Stimulated activated CD8-positive, alpha-beta memory T cell treated with anti-CD3 and anti-CD28 coated beads, Interleukin-7, amount 100 ng/mL, for 1 hour (primary cell): ENCODE measurements at places on chromosomes 3 and 15.
A peak's percentile ranks its signal among the peaks of the same experiment; 100 is the strongest.

DNA sequence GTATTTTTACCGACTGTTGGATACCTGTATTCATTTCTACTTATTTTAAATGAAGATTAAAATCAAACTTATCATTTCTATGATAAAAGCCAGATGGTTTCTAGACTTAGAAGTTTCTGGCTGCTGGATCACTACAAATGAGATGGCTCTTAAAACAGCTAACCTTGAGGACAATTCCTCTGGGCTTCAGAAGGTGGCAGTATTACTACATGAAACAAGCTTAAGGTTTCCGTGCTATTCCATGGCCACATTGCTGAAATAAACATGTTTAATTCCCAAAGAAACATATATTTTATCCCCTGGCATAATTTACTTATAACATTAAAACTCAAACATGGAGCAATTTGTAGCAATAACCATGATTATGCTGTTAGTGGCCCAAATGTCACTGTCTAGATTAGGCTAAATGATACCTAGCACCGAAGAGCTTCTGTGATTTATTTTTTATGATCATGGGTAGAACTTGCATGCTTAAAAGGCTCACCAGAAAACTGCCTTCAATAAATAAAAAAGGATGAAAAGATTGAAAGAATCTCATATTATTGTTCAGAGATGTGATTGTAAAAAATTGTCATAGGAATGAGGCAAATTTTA, 204.0 kb upstream of the NANOGP8 start:
- no peak for DNase-seq

DNA sequence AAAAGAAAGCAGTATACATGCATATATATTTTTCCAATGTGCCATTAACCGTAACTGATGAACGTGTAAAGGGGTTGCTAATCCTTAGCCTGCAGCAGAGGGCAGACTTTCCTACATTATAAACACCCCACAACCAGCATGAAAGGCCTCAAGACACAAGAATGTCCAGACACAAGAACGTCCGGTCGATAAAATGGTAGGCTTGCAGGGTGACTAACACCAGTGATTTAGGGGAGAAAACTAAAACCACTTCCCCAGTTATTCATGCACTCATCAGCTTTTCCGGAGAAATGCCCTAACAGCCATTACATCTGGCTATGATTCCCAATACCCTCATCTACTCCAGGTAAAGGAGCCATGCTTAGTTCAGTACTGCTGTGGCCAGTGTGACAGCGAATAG, 57.4 kb downstream of the LRTM1 start:
- DNase-seq: no peak

GRCh38 chr3:186789554-186790260, 6.3 kb downstream of the EIF4A2 start:
- DNase-seq: no peak

GRCh38 chr3:66017084-66017483, 21.6 kb downstream of the MAGI1 start:
- no peak for DNase-seq

GRCh38 chr15:56724232-56724631, 9.1 kb downstream of the ZNF280D start:
- no peak for DNase-seq

GRCh38 chr3:47678446-47679338, 100.0 kb upstream of the CSPG5 start:
- DNase-seq: no peak

DNA sequence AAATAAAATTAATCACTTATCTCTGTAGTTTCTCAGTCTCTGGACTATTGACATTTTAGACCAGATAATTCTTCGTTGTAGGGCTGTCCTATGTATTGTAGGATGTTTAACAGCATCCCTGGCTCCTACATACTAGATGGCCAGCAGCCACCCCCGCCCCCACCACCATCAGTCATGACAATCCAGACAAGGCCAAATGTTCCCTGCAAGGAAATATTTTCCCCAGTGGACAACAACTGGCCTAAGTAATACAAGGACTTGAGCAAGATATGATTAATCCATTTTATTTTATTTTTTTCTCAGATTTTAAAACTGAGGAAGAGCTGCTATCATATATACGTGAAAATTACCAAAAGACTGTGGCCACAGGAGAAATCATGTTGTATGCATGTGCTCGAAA, 23.8 kb downstream of the TICRR start:
- DNase-seq: no peak

DNA sequence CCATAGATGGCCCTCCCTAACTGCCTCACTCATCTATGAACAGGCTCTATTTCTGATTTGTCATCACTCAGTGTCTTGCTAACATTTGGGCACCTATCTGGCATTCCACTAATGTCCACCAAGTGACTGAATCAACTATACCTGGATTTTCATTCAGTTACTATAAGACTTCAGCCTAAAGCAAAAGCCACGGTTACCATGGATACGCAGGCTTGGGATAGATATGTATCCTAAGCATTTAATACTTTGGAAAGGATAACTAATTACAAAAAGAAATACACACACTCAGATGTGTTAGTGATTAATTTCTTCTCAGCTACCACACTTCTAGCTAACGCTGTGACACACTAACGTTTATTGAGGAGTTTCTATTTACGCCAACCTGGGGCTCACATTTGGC, 899.5 kb upstream of the CFAP20DC start:
- DNase-seq: no peak

- no peak for DNase-seq
Measured at GRCh38 chr3:73739791-73740453, 115.2 kb upstream of the PDZRN3 start.

DNA sequence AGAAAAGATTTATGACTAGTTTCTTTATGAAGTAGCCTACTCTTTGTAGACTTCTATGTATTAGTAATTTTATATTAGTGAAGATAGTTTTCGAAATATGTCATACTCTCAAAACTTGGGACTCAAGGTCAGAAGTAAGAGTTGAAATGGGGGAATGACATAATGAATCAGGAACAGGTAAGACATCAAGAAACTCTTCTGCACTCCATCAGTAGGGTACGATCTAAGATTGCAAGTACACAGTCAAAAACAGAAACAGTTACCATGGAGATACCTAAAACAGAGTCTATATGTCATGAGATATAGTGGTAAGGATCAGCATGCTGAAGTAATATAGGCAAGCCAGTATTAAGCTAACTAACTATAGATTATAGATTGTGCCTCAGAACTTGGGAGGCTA, 187.0 kb upstream of the MLF1 start:
- DNase-seq: no peak

DNA sequence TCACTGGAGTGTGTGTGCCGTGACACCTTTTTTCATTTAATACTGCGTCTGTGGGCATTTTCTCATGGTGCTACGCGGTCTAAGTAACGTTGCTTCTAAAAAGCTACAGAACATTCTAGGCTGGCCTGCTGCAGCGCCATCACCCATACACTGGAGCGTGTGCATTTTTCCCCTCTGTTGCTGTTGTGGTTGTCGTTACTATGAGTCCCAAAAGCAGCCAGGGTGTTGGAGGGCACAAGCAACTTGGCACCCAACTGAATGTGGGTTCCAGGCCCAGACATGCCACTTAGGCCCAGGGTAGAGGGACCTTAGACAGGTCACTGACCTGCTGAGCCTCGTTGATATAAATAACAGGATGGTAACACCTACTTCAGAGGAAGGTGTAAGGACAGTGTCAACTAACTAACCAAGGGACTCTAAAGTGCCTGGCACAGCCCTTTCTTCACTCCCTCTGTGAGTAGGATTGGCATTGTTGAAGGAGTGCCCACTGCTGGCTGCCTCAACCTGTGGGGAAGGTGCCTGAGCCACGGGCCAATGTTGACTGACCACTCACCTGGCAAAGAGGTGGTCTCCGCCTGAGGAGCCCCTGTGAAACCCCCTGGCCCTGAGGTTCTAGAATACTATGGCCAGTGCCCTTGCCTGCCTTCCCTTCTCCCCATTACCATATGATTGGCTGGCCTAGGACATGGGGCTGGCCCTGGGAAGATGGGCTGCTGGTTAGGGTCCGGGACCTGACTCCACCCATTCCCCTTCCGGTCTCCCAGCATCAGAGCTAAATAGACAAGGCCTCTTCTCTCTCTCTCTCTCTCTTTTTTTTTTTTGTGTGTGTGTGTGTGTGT, 3.5 kb downstream of the CSK start:
- DNase-seq: no peak

DNA sequence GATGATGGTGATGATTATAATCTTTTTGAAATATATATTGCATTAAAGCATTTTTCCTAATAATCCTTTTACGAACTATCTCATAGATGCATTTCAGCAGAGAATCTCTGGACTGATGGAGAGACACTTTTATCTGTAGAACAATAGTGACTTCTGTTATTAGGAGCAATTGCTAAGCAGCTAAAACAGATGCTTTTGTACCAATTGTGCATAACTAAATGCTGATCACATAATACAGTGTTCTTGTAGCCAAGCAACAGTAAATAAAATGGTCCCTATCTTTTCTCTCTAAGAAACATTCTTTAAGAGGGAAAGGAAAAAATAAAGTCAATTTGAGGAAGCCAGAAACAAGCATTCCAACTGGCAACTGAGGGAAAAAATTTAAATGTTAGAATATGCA, 405.8 kb upstream of the GOLIM4 start:
- no peak for DNase-seq

GRCh38 chr3:72591522-72592421, 256.5 kb downstream of the SHQ1 start:
- no peak for DNase-seq

DNA sequence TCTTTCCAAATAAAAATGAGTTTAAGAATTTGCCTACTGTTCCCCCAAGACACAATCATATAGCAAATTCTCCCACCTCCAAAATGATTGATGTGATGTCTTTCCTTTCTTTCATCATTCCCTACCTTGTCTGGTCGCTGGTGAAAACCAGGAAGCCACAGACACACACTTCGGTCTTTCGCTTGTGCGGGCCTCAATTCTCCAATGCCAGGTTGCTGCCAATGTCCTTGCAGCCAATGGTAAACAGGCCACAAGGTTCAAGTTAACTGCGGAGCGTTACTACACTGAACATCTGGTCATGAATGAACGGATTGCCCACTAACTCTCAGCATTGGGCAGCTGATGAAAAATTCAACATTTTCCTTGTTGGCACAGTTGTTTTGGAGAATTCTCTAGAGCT, 192.2 kb downstream of the FOXP1 start:
- no peak for DNase-seq

DNA sequence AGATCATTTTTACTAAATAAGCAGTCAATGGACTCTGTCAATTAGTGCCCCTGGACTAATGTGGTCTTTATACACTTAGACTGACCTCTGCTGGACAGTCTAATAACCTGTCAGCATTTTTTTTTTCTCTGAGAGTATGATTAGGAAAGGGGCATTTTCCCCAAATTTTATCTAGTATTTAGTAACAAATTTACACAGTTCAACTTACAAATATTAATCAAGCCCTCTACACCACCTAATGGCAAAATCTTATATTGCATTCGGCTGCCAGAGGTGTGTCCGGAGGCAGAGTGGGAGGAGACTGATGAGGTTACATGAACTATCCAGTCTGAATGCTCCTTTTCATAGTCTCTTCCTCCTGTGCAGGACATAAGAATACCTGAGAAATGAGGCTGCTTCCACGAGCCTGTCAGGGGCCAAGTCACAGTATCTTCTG, 36.0 kb upstream of the COLQ start:
- DNase-seq: peak; percentile 22

DNA sequence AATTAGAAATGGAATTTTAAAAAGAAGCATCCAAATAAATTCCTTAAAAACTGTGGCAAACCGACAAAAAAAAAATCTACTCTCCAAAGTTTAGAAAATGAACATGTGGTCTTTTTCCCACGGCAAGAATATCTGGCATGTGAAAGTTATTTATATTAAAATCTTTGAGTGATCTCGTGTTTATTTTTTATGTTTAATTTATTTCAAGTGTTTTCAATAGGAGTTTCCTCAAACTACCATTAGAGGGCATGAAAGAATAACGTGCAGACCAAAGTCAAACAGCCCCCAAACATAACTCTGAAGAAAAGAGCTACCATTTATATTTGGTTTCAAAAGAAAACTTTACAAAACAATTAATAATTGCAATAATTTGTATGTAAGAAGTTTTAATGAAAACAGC, 286.4 kb downstream of the ZIC4 start:
- DNase-seq: no peak

DNA sequence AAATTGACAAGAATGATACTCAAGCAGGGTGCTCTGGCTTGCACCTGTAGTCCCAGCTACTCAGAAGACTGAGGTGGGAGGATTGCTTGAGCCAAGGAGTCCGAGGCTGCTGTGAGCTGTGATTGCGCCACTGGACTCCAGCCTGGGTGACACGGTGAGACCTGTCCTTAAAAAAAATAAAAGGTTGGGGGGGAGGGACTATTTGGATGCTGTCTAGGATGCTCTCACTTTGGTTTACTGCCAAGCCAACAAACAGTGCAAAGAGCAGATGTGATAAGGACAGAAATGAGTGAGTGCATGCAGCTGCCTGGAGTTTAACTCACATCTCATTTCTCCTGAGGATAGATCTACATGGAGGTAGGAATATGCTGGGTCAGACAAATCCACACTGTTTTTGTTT, 130.0 kb downstream of the FRMD4B start:
- DNase-seq: no peak

DNA sequence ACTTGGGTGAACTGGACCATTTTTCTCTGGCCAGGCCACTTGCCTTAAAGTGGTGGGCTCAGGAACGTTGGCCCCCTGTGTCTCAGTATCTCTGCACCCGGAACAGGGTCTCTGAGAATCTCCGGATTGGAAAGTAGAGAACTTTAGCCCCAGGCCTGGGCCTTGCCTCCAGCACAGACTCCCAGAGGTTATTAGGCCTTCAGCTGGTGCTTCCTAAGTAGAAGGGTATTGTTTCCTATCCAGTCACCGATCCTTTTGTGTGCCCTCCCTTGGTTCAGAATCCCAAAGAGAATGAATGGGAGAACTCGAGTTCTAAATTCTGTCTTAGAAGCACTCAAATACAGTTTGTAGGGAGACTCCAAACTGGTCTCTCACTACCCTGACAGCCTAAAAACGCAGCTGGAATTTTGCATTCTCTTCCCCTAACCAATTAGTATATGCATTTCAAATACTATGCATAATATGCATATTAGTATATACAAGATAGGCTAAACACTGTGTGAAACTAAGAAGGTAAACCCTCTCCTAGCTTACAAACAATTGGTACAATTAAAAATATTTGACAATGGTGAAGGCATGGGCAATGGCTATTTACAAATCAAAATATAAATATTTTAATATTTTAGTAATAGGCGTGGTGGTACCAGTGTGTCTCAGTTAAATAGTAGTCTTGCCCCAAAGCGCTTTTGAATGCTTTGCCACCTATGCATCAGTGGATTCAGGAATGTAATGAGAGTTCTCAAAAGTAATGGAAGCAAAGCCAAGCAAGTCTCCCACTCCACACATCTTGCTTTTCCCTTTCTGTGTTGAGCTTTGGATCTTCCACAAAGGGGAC, 48.5 kb upstream of the SLC4A7 start:
- DNase-seq: no peak

GRCh38 chr3:128128251-128128650, 4.6 kb upstream of the RUVBL1 start:
- no peak for DNase-seq

GRCh38 chr3:20316238-20316637, 130.2 kb upstream of the SGO1 start:
- no peak for DNase-seq

GRCh38 chr3:43132870-43133636, 27.2 kb upstream of the POMGNT2 start:
- DNase-seq: no peak

GRCh38 chr3:16090024-16090423, 84.5 kb upstream of the GALNT15 start:
- no peak for DNase-seq

- DNase-seq: no peak
Measured at GRCh38 chr15:69748131-69748530, 295.5 kb downstream of the RPLP1 start.

- DNase-seq: no peak
Measured at GRCh38 chr15:77839970-77840905, 207.5 kb upstream of the LINGO1 start.
